CD4-positive, alpha-beta T cell (primary cell): ENCODE measurements at places on chromosomes 1 and 21. TPM values are rescaled to one million over a fixed set of nuclear protein-coding genes. Genes with fewer than 3 reads are reported as not detected.

DNA sequence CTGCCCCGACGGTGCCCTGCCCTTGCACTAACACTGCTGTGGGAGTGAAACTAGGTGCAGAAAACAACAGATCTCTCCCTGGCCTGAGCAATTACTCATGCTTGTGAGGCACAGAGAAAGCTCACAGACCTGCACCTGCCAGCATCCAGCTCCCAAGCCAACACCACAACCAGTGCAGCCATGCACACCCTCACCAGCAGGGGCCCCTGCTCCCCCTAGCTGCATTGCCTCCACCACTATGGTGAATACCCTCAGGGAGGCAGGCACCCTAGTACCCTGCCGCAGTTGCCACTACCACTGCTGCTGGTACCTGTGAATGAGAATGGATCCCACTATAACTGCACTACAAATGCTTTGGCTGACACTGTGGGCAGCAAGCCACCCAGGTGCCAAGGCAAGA is 7.1 kb upstream of the DIRAS3 start:
- H3K4me3 ChIP-seq, result no peak overlapping the region
- DNase-seq, result no peak
- H3K36me3 ChIP-seq, result no peaks in the 10 kb centered on the region
- H3K27ac ChIP-seq, result no peak overlapping the region
- no peaks in the 10 kb centered on the region for H3K4me1 ChIP-seq

DNA sequence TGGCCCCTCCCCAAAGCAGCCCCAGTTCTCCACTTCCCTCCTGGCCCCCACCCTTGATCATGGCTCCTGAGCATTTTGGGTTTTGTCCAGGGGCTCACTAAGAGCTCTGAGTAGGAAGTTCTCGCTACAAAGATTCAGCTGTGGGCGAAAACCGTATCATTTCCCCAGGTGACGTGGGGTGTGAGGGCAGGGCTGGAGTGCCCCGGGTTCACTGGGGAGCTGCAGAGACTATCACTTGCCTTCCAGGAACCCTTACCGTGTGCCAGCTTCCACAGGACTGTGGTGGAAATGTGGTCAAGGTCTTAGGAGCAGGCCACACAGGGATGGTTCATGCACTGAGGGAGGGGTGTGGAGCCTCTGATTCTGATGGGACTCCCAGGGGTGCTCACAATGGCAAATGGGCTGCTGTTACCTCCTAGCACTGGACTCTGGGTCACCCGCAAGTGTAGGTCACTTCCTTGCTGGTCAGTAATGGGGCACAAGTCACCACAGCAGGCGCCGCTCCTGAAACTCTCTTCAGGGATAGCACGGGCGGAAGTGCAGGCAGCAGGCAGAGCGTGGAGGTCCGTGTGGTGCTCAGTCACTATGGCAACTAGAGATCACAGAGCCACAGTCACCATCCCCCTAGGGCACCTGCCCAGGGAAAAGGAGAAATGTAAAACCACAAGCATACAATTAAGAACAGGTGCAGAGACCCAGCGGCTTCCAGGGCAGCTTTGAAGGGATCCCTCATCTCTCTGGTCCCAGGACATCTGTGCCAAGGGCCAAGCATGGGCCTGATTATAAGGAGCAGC is 35.4 kb downstream of the RSPH1 start:
- no peak overlapping the region for H3K4me3 ChIP-seq
- H3K4me1 ChIP-seq, result peaks cover 57% of the 10 kb centered on the region
- no peaks in the 10 kb centered on the region for H3K36me3 ChIP-seq
- peak; percentile 57 for DNase-seq
- no peak overlapping the region for H3K27ac ChIP-seq

The LMX1A gene
- not detected for total RNA-seq

DNA sequence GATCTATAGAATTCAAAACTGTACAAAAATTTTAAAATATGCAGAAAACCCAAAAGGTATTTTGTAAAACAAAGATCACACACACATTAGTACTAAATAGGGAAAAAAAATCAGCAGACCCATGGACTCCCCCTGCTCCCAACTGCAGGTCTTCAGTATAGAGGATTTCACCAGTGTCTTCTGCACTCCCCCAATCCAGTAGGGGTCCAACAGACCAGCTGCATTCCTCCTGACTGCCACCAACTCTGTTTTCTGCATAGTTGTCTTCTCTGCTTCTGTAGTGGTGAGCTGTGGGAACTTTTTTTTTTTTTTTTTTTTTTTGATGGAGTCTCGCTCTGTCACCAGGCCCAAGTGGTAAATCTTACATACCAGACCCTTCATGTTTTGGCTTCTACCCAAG is 21.9 kb downstream of the CLCA2 start:
- H3K27me3 ChIP-seq, result no peaks in the 10 kb centered on the region
- no peaks in the 10 kb centered on the region for H3K4me1 ChIP-seq

GRCh38 chr1:61579802-61580201 is 145.1 kb downstream of the TM2D1 start:
- H3K27ac ChIP-seq, result no peak overlapping the region
- no peak for DNase-seq
- H3K27me3 ChIP-seq, result peaks cover 7% of the 10 kb centered on the region
- no peaks in the 10 kb centered on the region for H3K36me3 ChIP-seq
- no peaks in the 10 kb centered on the region for H3K4me1 ChIP-seq
